Hematopoietic multipotent progenitor cell treated with erythropoietin and hydrocortisone succinate and interleukin-3 and kit ligand, for 6 days (in vitro differentiated cells): ENCODE measurements at places on chromosomes 3 and 15.

DNA sequence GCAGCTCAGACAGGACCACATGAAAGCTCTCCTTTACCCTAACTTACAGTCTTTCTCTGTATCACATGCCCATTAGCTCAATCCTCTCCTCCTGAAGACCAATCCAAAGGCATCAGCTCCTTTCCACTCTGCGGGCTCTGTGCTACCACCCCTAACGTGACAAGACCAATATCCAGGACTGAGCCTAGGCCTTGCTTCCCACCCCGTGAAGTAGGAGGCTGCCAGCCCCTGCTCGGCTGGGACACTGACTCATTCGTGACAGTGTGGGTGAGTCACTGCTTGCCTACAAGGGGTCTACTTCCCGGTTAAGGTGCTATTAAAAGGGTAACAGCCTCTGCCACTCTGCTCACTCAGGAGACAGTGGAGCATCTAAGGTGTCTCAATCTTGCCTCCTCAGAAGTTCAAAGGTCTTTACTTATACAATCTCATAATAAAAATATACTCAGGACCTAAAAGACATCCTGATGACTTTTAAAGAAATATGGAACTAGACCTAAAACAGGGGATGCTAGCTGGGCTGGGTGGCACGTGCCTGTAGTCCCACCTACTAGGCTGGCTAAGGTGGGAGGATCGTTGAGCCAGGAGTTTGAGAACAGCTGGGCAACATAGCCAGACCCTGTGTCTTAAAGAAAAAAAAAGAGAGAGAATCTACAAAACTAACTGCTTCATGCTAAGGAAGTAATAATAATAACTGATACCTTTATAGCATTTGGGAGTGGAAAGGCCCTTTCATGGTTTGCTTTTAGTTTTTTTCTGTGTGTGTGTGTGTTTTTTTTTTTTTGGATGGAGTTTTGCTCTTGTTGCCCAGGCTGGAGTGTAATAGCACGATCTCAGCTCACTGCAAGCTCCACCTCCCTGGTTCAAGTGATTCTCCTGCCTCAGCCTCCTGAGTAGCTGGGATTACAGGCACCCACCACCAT lies 55.0 kb downstream of the TMEM44 start:
- no peak for DNase-seq

DNA sequence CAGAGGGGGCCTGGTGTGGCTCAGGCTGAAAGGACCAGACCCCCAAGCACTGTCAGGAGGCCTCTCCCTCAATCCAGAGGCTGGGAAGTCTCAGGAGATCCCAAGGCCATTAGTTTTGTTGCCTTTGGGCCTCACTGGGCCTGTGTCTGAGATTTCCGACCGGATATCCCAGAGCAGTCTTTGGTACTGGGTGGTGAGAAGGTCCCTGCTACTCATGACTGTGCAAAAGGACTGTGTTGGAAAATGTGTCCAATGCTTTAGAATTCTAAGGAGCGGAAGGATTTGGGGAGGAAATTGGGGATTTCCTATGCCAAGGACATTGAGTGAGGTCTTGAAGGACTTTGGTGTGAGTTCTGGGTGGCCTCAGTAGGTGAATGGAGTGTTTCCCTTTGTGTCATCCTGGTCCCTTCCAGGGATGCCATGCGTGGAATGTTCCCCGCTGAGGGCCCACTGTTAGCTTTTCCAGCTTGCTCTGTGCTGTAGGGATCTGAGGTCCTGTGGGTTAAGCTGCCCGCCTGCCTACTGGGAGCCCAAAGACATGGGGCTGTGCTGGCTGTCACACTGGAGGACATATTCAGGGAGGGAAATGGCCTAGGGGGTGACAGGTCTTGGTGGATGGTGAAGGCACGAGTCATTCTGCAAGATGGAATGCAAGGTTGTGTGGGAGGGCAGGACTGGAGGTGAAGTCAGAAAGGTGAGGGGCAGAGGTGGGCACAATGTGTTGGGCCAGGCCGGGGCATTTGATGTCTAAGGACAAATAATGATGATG lies 16.4 kb downstream of the SMAD6 start:
- no peak for DNase-seq

- DNase-seq: peak; percentile 33
Measured at GRCh38 chr3:39261726-39262125, 18.1 kb downstream of the CX3CR1 start.

DNA sequence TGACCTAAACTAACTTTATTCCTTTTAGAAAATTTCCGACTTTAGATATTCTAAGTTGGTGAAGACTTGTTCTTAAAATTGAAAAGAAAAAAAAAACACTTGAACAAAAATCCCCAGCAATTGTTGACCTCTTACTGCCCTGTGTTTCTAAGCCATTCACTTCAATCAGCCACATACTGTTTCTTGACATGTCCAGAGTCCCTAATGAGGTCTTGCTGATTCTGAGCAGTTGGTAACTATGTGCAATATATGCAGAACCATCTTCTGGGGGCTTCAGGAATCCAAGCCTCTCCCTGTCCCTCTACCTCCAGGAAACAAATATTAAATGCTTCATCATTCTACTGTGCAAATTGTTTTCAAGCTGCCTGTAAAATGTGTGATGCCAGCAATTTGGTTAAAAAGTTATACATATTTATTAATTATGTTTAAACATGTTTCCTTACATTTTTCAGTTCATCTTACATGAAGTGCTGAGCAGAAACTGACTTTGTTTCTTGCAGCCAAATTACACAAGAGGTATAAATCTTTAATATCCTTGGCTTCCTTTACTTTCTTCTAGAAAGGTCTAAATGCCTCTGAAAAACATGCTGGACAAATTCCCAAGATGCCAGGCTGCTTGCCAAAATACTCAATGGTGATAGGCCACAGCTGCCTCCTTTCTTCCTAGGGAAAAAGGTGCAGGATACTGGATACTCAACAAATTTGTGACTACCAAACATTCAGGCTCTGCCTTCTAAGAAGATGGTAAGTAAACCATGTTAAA lies 19.8 kb upstream of the GYG1 start:
- no peak for DNase-seq

- DNase-seq: no peak
Measured at GRCh38 chr15:79987569-79987955, 16.6 kb upstream of the BCL2A1 start.

GRCh38 chr15:71630475-71630809 lies 179.9 kb upstream of the NR2E3 start:
- no peak for DNase-seq

- DNase-seq: peak; percentile 47
Measured at GRCh38 chr15:100612539-100612938, 10.2 kb downstream of the ASB7 start.

GRCh38 chr15:51044037-51044727 lies 50.5 kb downstream of the TNFAIP8L3 start:
- no peak for DNase-seq

DNA sequence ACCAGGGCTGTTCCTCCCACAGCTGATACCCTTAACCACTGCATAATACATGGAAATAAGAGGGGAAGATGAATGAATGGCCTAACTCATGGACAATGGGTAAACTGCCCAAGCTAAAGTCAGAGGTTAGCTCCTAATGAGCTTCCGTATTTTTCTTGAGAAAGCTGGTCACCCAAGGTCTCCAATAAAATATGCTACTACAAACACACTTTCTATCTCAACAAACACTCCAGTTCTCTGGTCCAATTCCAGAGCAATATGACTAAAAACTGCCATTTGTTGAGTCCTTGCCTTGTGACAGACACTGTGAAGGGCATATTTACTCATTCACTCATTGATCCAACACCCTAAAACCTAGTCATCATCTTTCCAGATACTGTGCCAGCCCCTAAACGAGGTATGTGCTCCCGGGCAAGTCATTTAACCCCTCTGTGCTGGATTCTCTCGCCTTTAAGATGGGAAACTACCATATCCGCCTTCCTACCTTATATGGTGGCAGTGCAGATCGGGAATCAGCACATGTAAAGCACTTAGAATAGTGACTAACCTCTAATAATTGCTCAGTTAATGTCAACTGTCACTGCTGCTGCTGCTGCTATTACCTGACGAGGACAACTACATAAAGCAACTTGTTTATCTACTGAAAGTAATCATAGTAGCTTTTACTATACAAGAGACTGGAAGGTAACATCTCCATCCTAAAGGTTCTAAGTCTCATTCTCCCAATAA lies 89.1 kb downstream of the XXYLT1 start:
- no peak for DNase-seq

DNA sequence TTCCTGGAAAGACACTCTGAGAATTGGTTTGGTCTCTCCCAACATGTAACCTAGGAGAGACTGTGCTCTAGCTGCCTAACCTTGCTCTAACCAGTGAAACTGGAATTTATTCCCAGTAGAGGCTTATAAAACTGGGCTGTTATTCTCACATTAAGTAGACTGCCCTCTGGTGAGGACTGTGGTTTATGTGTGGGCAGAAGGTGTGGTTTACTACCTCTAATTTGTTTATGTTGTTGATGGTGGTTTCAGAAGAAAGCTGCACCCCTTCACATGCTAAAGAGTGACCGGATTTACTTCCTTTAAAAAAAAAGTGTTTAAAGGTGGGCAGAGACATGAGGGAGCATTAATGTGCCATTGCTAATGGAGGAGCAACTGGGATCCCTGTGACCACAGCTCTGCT lies 273.2 kb downstream of the MECOM start:
- peak; percentile 63 for DNase-seq

DNA sequence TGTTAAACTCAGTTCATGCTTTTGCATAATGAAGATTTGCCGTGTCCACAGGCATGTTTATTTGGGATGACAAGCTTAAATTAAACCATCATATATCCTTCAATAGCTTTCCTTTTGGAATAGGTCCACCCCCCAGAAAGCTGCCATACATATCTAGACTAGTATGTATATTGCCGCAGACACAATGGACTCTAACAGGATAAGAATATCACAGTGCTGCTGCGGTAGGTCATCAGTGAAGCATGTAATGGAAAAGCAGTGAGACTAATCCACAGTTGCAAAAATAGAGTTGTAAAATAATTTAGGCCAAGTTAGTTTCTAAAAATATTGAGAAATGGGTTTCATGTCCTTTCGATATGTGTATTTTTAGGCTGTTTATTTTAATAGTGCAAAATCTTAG lies 819.9 kb upstream of the DPPA4 start:
- no peak for DNase-seq
